ENCODE measurements at places on chromosomes 12 and 14. TPM values are rescaled to one million over a fixed set of nuclear protein-coding genes. Genes with fewer than 3 reads are reported as not detected.
A peak's percentile ranks its signal among the peaks of the same experiment; 100 is the strongest.

DNA sequence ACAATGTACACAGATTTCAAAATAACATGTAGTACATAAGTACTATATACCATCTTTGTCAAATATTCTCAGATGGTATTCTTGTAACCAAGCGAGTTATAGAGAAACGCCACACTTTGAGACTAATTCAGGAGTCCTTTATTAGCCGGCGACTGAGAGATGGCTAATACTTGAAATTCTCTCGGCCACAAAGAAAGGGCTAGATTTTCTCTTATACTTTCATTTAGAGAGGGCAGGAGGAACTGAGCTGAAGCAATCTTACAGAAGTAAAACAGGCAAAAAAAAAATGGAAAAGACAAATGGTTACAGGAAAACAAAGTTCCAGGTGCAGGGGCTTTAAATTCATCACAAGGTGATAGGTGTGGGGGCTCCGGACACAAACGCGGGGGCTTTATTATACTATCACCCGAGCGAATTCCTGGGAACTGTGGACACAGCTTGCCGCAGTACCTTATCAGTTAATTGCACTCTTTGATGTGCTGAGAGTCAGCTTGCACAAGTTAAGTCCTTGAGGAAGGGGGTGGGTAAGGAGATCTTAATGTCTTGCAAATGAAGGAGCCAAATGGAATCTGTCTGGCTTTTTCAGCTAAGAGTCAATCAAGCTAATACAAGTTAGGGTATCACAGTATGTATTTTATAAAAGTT is 382.3 kb downstream of the KCNH5 start:
- DNase-seq, result no peak

GDF11 gene
- 26.2 TPM for polyA plus RNA-seq

DNA sequence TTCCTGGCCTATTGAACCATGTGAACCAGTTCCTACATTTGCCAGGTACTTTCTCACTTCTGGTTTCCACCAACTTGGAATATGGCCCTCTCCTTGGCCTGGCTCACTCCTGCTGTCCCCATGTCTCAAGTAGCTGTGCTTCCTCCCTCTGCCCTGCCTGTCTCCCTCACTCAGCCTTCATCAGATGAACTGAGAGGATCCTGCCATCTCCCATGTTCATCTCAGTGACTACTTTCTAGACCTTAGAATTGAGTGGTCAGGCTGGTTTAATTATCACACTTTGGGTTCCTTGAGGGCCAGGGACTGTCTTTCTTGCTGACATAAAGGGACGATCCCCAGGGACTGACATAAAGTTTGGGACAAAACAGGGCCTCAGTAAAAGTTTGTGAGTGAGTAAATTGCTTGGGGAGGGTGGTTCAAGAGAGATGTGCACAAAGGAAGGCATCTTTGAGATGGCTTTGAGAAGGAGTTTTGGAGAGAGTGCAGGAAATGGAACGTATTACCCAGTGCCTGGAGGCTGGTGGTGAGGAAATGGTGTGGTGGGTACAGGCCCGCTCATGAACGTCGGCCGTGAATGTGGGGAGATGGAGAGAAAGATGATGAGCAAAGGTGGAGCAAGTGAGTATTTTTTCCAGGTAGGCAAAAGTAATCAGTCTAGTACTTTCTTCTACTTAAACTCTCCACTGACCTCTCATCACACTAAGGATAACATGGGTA is 20.8 kb downstream of the DYRK2 start:
- no peak for DNase-seq

- no peak for DNase-seq
Observed at GRCh38 chr12:52920937-52921336, 16.1 kb upstream of the KRT8 start.

PLEKHG7 gene
- not detected for polyA plus RNA-seq

DNA sequence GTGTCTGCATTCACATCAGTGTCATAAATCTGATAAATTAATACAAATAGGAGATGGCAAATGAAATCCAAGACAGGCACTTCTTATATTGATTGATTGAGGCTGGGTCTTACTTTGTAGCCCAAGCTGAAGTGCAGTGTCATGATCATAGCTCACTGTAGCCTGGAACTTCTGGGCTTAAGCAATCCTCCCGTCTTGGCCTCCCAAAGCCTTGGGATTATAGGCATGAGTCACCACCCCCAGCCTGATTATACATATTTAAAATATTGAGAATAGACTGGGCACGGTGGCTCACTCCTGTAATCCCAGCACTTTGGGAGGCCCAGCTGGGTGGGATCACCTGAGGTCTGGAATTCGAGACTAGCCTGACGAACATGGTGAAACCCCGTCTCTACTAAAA is 51.3 kb downstream of the MARK3 start:
- DNase-seq, result no peak

DNA sequence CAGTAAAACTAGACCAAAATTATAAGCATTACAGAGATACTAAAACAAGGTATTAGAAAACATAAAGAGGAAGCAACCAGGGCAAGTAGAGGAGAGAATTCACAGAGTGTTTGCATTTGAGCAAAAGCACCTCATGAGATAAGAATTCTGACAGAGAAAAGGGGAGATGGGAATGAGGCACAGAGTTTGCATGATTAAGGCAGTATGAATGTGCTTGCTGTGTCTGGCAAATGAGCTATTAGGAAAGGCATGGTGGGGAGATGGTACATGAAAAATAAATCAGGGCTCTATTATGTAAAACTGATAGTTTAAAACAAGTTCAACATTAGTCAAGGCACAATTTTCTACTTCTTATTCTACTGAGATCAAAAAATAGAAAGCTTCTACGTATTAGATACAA is 23.1 kb downstream of the GARIN6 start:
- DNase-seq, result no peak

DNA sequence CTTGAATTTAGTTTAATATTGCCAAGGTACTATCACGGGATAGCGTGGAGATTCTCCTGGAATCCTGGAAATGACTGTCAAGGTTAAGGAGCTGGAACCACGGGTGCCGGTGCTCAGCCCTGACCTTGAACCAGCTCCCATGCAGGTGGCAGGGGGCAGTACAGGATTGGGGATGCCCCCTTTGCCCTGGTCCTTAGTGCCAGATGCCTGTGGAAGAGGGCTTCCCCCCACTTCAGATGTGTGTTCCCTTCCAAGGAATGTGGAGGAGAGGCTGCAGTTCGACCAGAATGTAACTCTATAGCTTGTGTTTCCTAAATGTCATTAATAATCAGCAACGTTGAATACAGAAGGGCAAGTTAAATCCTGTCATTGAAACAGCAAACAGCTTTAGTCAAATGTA is 258.9 kb downstream of the VRK1 start:
- DNase-seq, result no peak

MGP gene
- polyA plus RNA-seq, result 86.6 TPM

LMNTD1 gene
- polyA plus RNA-seq, result not detected

- peak; percentile 8 for DNase-seq
Observed at GRCh38 chr12:126784328-126784921, 1482.5 kb upstream of the TMEM132C start.

ACVRL1 gene
- 21.4 TPM for polyA plus RNA-seq

WNT1 gene
- polyA plus RNA-seq, result not detected

DNA sequence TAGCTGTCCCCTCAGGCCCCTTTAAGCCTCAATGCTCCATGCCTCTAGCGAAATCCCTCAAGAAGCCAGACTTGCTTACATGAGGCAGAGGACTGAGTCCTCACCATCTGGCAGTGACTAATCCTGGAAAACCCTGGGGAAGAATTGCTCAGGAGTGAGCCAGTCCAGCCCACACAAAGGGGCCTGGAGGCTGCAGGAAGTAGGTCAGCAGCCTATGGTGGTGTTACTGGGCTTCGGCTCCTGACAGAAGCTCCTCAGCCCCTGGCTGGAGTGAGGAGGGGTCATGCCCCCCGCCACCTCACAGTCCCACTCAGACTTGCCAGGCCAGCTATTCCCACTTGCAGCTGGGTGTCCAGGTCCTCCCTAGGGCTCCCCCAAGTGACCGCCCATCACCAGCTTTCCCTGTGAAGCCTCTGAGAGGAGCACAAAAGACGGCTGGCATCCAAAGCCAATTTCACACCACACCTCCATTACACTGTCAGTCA is 250.5 kb downstream of the DPF3 start:
- DNase-seq, result no peak

- DNase-seq, result no peak
Observed at GRCh38 chr14:23697680-23698079, 61.5 kb downstream of the DHRS2 start.

SPIC gene
- polyA plus RNA-seq, result not detected

GALNT9 gene
- 6.2 TPM for polyA plus RNA-seq

FAM90A1 gene
- 1.5 TPM for polyA plus RNA-seq

DNA sequence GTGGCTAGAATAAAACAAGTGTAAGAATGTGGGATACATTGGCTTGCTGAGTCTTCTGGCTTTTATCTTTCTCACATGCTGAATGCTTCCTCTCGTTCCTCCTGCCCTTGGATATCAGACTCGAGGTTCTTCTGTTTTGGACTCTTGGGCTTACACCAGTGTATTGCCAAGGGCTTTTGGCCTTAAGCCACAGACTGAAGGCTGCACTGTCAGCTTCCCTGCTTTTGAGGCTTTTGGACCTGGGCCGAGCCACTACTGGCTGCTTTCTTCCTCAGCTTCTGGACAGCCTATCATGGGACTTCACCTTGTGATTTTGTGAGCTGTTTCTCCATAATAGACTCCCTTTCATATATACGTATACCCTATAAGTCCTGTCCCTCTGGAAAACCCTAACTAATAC is 300.9 kb upstream of the STXBP6 start:
- DNase-seq, result no peak

- DNase-seq, result no peak
Observed at GRCh38 chr12:54975272-54975671, 9.3 kb downstream of the TESPA1 start.

CALM1 gene
- polyA plus RNA-seq, result 335 TPM

DNA sequence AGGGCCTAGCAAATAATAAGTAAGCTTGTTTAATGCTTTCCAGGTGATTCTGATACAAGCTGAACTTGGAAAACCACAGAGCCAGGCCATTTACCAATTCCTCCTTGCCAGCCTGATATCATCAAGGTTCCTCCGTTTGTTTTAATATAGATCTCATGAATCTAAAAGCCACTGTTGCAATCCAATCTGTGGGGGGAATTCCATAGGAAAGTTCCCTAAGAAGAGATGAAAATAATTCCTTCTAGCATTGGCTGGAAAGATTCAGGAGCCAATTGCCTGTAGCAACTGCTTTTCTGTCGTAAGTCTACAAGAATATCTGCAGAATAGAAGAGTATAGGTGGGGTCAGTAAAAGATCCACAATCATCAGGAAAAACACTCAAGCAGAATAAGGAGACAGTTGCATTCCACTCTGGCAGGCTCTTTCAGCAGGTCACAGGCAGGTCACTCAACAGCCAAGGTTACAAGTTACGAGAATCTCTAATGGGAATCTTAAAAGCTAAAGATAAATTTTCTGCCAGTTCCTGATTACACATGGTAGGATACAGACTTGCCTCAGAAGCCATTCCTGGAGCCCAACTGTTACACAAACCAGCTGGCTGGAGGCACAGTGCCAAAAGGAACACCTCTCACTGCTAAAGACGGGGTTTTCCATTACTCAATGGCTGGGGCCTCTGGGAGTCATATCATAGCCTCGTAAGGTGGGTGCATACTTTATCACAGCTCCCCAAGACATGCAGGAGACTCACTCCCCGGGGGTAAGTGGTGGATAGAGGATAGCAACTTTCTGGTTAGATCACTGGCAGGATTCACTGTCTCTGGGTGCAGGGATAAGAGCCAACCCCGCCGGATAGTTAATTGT is 43.6 kb downstream of the FGD6 start:
- DNase-seq, result no peak

TC2N gene
- 4.2 TPM for polyA plus RNA-seq

GRCh38 chr12:120229071-120229486 is 28.2 kb upstream of the RPLP0 start:
- DNase-seq, result no peak
